COR-L47 (cell line): ENCODE measurements at places on chromosomes 2 and 18.

DNA sequence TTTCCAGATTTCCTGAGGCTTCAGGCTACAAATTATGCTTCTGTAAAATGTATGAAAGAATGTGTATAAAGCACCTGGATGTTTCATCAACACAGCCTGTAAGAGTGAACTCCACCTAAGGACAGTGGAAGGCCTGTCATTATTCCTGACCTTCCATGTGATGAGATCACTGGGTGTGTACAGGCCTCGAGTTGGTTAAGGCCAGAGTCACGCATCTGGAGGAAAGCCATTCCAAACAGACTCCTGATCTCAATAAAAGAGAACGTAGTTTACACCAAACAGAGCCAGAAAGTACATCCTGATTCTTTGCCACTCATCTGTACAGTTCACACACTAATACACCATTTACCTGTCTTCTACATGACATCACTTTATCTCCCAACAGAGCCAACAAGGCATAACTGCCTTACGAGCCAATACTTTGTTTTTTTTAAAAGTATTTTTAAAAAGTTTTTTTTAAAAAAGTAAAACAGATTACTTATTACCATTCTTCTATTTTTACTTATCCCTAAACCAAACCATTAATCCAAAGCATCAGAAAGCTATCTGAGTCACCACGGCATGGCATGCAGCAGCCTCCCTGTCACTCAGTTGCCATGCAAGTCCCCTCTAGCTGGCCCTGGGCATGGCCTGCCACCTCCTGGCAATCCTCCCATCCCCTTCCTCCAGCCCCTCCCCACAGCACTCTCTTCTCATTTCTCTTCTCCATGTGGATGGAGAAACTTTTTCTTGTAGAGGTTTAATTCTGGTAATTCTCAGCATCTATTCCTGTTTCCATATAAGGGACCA, 78.8 kb upstream of the TFCP2L1 start:
- no peak for DNase-seq

DNA sequence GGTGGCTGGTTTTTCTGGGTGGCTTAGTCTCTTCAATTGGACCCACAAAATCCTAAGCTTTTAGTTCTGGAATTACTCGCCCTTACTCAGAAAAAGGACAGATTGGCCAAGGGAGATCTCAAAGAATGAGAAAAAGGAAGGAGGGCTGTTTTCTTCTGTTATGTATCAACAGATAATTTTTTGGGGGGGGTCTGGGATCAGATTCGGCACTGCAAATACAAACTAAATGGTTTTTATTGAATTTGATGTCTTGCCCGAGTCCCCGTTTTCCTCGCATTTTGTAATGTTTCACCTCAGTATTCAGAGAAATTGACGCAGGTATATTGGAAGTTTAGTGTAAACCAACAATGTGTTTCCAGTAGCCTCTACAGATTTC, 762 bp downstream of the YIPF4 start:
- DNase-seq, result no peak

DNA sequence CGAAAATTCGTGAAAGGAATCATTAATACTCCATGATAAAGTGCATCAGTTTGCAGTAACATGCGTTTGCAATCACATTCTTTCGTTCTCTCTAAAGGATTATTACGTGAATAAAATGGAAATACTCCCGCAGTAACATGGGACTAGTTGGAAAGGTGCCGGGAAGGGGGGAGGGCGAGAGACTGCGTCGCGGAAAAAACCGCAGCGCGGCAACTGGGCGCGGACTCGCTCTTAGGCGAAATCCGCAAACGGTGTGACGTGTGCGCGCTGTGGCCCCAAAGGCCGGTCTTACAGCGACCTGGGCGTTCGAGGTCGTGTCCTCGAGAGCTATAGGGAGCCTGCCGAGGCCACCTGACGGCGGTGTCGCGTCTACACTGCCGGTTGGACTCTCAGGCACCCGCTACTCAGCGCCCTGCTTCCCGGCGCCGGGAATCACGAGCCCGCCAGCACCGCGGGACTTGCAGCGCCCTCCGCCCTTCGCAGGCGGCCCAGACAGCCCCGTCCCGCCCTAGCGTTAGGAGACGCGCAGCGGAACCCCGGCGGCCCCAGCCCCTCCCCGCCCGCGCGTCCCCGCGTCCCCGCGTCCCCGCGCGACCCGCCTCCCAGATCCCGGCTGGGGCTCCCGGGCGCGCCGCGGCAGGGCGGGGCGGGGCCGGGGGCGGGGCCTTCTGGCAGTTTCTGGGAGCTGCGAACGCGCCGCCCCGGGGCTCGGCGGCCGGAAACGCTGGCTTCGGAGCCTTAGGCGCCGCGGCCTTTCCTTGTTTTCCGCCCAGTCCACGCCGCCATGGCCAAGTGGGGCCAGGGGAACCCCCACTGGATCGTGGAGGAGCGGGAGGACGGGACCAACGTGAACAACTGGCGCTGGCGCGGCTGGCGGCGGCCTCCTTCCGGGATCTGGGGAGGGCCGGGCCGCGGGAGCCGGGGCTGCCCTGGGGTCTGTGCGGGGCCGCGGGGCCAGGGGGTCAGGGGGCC, 15.1 kb downstream of the C2orf74 start:
- DNase-seq, result peak; percentile 89

GRCh38 chr18:52553441-52553840, 213.4 kb downstream of the DCC start:
- peak; percentile 91 for DNase-seq

GRCh38 chr2:42513252-42513918, 19.6 kb upstream of the KCNG3 start:
- no peak for DNase-seq

- DNase-seq, result no peak
Measured at GRCh38 chr18:60895181-60895580, 438.0 kb upstream of the CDH20 start.

DNA sequence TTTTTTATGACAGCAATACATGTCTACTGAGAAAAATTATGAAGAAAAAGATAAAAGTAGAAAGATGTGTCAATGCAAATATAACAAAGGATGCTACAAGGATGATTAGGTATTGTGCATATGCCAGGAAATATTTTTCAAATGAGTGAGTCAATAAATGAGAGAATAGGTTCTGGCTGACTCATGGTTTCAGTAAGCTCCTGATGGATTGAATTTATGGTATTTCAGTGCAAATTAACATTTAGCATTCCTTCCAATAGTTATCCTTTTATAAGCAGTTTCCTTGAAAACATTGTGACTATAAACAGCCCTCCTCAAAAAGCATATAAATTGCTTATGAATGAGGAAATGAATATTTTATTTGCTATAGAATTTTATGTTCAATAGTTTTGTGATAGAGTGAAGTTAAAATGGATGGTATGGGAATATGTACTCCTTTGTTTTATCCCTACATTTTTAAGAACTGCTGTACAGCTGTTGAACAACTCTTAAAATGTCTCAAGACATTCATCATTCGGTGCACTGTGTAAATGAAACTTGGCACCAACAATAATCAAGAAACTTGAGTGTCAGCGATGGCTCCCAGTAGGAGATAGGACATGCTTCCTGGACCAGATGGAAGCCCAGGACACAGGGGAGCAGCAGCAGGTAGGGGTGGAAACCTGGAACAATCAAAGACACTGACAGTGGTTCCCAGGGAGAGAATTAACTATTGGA, 144.7 kb downstream of the PMAIP1 start:
- DNase-seq, result no peak

GRCh38 chr18:37453752-37454151, 111.8 kb downstream of the CELF4 start:
- DNase-seq, result no peak

- DNase-seq, result peak; percentile 10
Measured at GRCh38 chr2:138237667-138238384, 263.7 kb upstream of the SPOPL start.

DNA sequence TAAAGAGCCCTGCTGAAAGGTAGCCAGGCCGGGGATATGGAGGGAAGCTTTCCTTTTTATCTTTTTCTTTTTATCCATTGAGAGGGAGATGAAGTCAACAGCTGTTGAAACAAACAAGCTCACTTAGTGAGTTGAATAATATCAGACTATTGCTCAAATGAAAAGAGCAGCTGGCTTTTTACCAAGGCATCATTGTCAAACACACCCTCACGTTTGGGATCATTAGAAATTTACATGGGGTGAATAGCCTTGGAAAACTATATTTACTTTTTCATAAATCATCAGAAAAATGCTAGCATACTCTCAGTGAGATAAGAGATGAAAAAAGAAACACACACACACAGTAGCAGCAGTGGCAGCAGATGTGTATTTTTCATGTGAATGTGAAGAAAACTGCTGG, 71.5 kb upstream of the HNMT start:
- peak; percentile 79 for DNase-seq

DNA sequence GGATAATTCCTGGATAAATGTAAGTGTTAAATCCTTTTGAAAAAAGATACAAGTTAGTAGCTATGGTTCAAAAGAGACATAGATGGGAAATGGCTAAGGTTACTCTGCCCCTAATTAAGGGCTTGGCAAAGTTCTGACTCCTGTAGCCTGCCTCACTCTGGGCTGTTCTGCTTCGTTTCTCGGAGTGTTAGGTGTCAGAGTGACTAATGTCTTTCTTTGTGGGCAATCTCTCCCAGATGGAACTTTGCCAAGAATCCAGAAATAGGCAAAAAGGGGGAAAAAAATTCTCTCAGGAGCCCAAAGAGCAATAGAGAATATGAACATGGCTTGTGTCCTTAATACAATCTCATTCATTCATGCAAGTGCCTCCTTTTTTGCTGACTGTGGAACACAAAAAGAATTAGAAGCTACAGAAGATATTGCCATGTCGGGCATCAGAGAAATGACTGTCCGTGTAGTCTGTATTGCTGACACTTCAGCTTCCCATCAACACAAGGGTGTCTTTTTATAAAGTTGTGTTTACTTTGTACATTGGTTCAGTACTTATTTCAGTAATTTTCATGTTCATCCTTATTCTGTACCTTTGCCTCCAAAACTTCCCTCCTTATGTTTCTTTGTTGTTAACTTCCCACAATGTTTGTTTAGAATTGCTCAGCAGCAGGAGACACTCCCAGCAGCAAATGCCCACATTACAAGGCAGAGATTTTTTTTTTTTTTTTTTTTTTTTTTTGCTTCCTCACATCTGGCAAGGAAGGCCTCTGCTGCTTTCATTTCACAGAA, 134.0 kb downstream of the FTCDNL1 start:
- DNase-seq, result peak; percentile 44

- no peak for DNase-seq
Measured at GRCh38 chr2:53347269-53347668, 420.3 kb upstream of the CHAC2 start.
